ENCODE measurements at places on chromosomes 12 and 14.

GRCh38 chr12:52052468-52053186 is 1.4 kb downstream of the NR4A1 start:
- no peak for DNase-seq

DNA sequence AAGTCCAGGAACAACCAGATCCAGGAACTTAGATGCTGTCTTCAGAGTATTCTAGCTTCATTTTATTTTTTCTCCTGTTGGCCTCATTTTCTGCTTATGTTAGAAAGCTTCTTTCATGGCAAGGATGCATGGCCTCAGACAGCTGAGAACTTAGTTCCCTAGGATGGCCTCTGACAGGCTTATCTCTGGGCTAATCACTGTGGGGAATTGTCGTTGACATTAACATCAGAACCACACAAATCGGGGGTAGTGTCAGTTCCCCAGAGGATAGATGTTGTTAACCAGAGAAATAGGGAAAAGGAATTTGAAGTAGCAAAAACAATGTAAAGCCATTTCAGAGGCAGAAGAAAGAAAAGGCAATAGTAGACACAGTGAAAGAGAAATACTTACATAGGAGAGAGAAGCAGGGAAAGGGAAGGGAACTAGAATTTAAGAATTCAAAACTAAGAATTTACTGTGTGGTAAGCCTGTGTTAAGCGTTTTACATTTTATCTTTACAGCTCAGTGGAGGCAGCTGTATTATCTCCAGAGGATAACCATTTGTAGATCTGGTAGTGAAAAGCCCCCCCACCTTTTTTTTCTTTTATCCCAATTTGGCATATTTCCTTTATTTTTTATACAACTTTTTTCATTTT is 21.8 kb downstream of the FUT8 start:
- no peak for DNase-seq

DNA sequence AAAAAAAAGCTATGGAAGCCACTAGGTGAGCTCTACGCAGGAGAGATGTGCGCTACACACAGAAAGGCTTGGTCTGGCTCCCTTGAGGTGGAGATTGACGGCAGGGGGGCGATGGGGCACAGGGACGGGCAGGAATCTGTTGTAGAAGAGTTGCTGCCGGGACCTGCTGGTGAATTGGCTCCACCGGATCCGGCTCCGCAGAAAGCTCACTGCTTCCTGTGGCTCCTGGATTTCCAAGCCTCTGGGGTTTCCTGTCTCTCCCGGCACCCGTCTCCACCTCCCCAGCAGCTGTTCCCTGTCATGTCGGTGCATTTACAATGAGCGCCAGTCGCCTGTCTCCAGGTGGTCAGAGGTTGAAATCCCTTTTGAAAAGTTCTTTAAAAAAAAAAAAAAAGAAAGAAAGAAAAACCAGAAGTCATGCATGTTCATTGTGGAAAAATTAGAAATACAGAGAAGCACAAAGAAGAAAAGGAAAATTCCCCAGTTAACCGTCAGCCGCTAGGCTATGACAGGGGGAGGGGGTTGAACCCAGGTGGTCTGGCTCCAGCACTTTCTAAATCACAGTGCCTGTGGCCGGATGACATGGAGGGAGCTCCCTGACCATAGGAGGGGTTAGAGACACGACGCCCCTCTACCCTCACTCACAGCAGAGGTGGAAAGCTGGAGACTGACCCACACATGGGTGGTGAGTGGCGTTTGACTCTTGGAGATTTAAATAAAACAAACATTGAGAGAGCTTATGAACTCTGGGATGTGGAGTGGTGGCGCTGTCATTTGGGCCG is 20.8 kb downstream of the FAM222A start:
- DNase-seq, result no peak

DNA sequence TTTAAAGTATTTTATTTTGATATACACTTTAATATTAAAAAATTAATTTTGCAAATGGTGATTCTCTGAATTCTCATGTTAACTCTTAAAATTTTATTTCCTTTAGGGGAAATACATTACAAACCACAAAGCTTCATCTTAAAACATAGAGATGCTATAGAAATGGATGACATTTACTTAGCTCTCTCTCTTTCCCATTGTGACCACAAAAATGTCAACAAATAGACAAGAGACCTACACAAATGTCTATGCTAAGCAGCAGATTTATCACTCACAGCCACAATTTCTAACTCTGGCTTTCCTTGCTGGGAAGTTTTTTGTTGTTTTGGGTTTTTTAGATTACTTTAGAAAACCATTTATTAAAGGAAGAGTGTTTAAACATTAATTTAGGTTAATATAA is 19.9 kb upstream of the PHC1 start:
- DNase-seq, result no peak

- DNase-seq, result no peak
Observed at GRCh38 chr12:72828662-72829324, 556.6 kb downstream of the TRHDE start.
